ENCODE measurements at places on chromosomes 4 and X.

DNA sequence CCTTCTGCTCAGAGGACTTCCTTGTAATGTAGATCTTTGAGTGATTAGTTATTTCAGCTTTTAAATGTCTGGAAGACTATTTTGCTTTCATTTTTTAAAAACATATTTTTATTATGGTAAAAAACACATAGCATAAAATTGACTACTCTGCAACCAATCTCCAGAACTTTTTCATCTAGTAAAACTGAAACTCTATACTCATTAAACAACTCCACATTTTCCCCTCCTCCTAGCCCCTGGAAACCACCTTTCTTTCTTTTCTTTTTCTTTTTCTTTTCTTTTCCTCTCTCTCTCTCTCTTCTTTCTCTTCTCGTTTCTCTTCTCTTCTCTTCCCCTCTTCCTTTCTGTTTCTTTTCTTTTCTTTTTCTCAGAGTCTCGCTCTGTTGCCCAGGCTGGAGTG, 230.6 kb downstream of the DLG3 start:
- no peak for DNase-seq

DNA sequence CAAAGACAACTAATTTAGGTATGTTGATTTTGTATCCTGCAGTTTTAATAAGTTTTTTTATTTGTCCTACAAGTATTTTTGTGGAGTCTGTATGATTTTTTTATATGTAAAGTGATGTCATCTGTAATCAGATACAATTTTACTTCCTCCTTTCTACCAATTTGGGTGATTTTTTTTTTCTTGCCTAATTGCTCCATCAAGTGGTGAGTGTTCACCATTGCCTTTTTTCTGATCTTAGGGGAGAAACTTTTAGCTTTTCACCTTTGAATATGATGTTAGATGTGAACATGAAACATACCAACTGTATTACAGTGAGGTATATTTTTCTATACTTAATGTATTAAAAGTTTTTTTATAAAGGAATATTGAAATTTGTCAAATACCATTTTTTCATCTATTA, 362.3 kb downstream of the PABPC4L start:
- DNase-seq = no peak

- no peak for DNase-seq
Measured at GRCh38 chr4:2799971-2800690, 7.2 kb downstream of the SH3BP2 start.

- DNase-seq = no peak
Measured at GRCh38 chr4:119477412-119478053, 151.1 kb downstream of the PDE5A start.

DNA sequence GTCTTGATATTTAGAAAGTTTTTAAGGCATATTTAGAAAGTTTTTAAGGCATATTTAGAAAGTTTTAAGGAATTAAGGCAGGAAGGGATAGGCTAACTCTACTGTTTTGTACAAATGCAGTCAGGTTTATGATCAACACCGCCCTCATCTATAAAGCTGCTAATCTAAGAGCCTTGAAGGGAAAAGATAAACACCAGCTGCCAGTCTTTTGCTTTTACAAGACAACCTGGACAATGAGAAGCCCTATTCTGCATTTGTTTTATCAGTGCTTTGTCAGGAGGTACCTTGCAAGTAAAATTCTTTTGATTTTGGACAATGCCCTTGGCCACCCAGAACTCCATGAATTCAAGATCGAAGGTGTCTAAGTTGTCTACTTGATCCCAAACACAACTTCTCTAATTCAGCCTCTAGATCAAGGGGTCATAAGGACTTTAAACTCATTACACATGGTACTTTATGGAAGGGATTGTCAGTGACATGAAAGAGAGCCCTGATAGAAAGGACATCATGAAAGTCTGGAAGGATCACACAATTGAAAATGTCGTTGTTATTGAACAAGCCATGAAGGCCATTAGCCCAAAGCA, 39.8 kb downstream of the IL15 start:
- DNase-seq = no peak

DNA sequence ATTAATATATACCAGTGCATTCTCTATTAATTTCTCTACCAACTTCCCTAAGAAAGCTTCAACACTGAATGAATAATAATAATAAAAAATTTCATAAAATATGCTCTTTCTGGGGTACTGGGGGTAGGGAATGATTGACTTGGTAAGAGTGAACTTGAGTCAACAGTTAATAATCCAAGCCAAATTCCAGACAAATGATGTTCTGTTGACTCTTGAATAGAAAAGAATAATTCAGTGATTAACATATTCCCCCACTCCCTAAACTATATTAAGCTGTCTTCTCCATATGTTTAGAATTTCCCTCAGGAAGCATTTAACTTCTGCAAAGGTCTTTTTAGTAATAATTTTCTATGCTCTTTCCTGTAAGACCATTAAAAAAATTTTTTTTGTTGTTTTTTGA, 12.3 kb downstream of the PGRMC2 start:
- DNase-seq = no peak
